ENCODE measurements at places on chromosomes 5 and 9.

GRCh38 chr9:89052470-89053097 lies 61.3 kb downstream of the S1PR3 start:
- no peak for DNase-seq

GRCh38 chr9:92718086-92719001 lies 46.3 kb downstream of the BICD2 start:
- no peak for DNase-seq

- no peak for DNase-seq
These were observed 13.3 kb downstream of the SLC6A3 start for GRCh38 chr5:1431896-1432295.

- no peak for DNase-seq
These were observed 292.9 kb downstream of the NR3C1 start for GRCh38 chr5:143110591-143110990.

- no peak for DNase-seq
These were observed 72.8 kb upstream of the EFNA5 start for GRCh38 chr5:107743373-107744000.

DNA sequence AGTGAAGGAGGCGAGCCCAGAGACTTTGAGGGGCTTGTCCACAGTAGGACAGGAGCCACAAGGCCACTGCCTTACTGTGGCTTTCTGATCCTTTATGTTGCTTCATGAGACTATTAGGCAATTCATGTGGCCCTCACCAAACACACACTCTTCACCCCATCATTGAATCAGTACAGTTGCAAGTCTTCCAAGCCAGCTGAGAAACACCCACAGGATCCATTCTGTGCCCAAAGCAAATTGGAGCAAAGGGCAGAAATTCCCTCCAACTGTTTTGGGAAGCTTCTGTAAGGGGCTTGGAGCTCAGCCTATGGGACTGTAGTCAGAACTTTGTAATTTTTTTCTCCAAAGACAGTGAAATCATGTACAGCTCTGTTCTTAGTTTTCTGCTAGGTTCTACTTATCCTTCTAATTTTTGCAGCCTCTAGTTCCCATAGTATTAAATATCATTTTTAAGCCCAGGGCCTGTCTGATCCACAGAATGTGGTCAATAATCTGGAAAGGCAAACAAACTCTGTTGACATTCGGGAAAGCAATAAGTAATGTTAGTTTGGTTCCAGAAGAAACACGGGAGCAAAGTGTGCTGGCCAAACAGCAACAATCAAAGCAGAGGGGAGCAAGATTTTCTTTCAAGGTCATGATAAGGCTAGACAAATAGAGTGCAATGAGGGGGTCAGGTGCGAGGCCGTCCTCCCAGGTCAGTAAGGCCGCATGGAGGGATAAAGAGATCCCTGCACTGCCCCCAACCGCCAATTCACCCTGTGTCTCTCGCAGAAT lies 47.0 kb downstream of the UBE2QL1 start:
- no peak for DNase-seq

DNA sequence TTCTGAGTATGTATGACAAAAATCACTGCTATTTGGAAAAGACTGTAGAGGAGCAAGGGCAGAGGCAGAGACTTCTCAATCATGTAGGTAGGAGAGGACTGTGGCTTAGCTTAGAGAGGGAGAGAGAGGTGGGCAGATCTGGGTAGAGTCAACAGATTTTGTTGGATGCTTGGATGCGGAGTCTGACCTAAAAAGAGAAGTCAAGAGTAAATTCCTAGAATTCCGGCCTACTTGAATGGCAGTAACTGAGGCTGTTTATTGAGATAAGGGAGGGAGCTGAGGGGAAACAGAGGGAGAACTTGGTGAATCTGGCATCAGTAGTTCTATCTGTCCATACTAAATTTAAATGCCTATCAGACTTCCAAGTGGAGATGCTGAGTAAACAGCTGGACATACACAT lies 2.4 kb downstream of the TICAM2 start:
- no peak for DNase-seq

DNA sequence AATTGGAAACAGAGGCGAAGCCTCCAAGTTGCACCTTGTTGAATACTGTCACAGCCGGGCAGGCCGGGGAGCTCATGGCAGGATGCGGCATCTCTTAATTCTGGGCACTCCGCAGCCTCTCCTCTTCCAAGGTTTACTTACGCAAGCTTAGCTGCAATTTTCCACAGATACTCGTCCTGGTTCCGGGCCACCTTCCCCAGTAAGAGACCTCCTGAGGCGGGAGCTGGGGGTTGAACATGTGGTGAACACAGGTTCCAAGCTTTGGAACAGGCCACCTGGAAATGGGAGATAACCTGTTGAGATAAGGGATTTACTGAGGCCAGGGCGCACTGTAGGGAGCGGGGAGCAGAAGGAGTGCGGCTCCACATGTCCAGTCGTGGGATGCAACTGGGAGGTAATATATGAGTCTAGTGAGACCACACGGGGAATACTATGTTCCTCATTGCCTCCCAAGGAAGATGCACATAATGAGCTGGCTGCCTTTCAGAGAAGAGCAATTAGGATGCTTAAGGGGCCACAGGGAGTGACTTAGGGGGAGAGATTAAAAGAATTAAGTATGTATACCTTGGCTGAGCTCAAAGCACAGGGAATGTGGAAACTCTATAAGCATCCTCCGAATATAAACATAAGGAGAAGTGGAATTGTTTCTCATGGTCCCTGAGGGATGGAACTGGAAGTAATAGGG lies 335.2 kb downstream of the CWC27 start:
- no peak for DNase-seq

- DNase-seq, result no peak
These were observed 22.0 kb upstream of the COL15A1 start for GRCh38 chr9:98921732-98922131.

DNA sequence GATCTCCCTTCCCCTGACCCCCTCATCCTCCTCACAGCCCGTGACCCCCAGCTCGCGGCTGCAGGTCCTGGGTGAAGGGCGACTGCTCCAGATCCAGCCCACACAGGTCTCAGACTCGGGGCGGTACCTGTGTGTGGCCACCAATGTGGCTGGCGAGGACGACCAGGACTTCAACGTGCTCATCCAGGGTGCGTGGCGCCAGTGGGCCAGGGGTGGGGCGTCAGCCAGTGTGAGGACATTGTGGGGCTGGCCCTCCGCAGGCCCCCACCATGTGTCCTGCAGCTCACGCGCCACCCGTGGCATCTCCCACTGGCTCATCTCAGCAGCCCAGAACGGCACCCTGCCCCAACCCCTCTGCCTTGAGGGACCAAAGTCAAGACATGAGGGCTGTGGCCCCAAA lies 67.1 kb upstream of the ASS1 start:
- DNase-seq, result no peak

- no peak for DNase-seq
These were observed 204.7 kb downstream of the CDK5RAP2 start for GRCh38 chr9:120375316-120375715.

- no peak for DNase-seq
These were observed 21.7 kb upstream of the TCOF1 start for GRCh38 chr5:150335778-150336177.

- no peak for DNase-seq
These were observed 74.1 kb upstream of the RPS23 start for GRCh38 chr5:82352146-82352791.

DNA sequence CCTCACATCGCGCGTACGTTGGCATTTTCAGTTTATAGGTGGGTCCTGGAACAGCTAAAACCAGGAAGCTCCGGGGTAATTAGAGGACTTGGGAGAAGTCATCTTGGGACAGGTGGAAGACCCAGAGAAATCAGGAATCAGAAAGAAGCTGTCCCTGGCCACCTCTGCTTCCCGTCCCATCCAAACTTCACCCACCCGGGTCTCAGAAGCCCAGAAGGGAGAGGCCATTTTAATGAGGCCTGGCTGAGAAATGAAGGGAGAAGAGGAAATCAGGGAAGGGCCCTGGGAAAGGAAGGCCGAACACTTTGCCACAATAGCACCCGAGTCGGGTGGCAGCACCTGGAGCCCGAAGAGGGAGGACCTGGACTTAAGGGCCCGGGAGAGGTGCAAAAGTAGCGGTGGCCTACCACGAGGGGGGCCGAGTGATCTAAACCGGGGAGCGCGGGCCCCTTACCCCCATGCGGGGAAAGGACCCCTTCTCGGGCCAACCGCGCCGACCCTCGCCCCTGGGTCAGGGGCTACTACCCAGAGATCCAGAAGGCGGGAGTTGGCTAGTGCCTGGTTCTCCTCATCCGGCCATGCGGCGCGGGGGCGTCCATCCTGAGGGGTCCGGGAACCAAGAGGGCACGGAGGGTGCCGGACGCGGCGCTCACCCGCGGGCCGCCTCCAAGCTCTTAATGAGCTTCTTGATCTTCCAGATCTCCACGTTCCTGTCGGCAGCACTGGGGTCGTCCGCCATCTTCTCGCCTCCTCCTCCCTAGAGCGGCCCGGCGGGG lies 668 bp downstream of the ETF1 start:
- DNase-seq, result peak; percentile 19

GRCh38 chr9:121645853-121646807 lies 5.3 kb upstream of the DAB2IP start:
- no peak for DNase-seq

- DNase-seq, result peak; percentile 50
These were observed 753 bp downstream of the FANCC start for GRCh38 chr9:95316794-95317118.

GRCh38 chr9:77839459-77840140 lies 191.5 kb upstream of the GNA14 start:
- DNase-seq, result no peak

DNA sequence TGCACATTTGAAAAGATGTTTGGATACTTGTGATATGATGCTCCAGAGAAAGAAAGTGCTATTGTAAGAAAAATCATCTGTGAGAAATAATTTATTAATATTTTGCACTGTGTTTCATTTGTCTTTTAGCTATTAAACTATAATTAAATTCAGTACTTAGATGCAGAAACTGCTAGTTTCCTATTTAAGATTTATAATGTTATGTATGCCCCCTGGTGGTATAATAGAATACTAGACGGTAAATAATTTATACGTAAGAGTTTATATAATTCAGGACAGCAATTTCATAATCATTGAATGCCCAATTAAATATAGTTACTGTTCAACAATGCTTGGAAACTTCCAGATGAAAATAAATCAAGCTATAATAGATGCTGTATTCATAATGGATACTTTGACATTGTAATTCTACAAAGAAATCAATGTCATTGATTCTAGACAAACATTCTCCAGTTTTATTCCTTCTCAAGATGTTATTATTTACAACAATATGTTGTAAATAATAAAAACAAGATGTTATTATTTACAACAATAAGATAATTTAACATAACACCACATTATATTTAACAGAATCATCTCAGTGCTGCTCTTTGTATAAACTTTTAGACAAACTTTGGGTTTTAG lies 101.0 kb downstream of the TMEM232 start:
- no peak for DNase-seq

- no peak for DNase-seq
These were observed 82.5 kb downstream of the LRRC70 start for GRCh38 chr5:62661126-62661525.

- no peak for DNase-seq
These were observed 31.3 kb downstream of the USP20 start for GRCh38 chr9:129866394-129867135.

DNA sequence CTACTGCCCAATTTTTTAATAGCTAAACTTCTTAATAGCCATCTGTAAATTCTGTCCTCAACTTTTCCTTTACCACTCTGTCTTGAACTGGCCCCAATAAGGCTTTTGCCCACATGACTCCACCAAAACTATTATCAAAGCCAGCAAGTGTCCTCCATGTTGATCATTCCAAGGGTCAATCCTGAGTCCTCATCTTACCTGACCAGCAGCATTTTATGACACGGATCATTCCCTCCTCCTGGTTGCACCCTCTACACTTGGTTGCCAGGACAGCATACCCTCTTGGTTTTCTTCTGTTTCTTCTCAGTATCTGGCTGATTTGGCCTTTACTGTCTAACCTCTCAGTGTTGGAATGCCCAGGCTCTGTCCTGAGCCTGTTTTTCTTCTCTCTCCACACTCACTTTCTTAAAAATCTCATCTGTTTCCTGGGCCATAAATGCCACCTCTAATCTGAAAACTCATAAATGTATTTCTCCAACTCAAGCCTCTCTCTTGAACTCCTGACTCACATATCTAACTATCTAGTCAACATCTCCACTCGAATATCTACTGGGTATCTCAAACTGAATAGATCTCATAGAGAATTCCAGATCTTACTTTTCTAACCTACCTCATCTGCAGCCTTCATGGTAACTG lies 40.0 kb upstream of the CDC42SE2 start:
- no peak for DNase-seq

DNA sequence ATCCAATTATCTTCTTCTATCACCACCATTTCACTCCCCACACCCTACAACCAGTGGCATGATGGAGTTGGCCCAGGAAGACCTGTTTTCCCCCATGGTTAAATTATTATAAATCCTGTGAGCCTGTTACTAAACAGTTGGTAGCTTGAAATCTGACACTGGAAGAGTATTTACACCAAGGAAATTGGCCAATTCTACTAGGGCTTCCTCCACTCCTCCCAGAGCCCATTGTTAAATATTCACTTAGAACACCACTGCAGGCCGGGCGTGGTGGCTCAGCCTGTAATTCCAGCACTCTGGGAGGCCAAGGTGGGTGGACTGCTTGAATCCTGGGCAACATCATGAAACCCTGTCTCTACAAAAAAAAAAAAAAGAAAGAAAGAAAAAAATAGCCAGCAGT lies 32.4 kb upstream of the CKS2 start:
- DNase-seq, result no peak

DNA sequence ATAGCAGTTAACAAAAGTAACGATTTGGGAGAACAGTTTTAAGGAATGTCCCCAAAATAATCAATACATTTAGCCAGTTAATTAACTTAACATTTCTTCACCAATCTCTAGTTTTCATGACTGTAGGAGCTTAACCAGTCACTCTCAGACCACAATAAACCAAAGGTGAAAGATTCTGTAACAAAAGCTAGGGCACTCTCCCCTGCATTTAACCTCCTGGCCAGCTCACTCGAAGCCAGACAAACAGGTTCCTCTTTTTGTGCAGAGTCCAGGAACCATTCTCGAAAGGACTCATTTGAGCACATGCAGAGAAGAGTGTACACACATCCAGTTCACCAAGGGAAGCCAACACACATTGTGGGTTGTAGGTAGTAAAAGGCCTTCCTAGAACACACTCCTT lies 6.5 kb downstream of the IL7R start:
- no peak for DNase-seq

- DNase-seq, result no peak
These were observed 582.7 kb downstream of the DTWD2 start for GRCh38 chr5:118405650-118406061.

DNA sequence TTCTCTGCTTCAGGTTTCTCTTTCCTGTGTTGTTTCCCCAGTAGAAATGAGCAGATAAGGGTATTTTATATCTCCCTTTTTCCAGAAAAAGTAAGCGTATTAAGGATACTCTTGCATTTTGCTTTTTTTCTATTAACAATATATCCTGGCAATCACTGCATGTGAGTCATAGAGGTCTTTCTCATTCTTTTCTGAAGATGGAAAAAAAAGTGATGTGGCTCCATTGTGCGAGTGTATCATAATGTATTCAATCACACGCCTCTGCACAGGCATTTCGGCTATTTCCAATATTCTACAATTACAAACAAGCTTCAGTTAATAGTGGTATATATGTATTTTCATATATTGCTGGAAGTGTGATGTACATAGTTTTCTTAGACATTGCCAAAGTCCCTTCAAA lies 155.9 kb downstream of the MED27 start:
- DNase-seq, result no peak
